ENCODE measurements at places on chromosomes 6 and 20.

- no peak for DNase-seq
Observed at GRCh38 chr20:60024801-60025200, 66.6 kb downstream of the CDH26 start.

DNA sequence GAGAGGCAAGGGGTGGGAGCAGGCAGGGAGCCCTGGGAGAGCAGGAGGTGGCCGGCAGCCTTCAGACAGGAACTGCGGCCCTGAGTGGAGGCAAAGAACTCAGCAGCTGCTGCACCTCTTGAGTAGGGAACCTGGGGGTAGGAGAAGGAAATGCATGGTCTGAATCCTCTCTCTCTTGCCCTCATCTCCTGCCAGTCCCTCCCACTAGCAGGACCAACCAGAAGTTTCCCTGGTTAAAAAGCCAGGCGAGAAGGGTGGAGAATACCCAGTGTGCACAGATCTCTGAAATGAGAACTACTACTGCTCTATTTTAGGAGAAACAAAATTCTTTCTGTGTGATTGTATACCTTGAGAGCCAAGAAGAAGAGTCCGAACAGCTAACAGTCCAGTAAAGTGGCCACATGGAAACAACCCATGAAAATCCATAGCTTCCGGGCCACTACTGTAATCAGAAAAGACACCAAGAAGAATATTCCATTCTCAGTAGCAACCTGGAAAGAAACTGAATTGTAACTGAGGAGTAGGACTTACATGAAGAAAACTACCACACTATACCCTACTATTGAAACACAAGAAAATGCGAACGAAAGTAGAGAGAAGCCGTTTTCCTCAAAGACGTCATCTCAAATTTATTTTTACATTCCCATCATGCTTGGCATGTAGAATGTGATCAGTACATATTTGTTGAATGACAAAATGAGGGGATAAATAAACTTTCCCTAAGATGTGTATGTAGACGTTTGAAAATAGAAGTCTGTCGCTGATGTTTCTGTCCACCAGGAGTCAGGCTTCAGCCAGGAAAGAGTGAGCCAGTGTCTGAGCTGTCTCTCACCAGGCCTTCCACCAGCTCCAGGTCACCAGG, 25.6 kb downstream of the WRNIP1 start:
- DNase-seq, result peak; percentile 46

DNA sequence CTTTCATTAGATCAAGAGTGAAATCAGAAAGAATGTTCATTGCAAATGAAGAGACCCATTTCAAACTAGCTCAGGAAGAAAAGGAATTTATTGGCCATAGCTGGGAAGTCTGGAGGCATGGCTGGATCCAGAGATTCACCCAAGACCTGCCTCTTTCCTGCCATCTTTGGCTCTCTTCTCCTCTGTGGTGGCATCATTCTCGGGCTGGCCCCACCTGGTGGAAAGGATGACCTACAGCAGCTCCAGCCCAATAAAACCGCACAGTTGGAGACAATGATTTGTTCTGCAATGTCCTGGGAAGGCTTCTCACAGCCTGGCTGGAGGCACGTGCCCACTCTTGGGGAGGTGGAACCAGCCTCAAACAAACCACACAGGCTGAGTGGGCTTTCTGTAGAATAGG, 18.1 kb upstream of the FERMT1 start:
- DNase-seq, result no peak

GRCh38 chr6:74976026-74976425, 229.8 kb downstream of the COL12A1 start:
- DNase-seq, result no peak

GRCh38 chr20:11676630-11677287, 240.9 kb upstream of the BTBD3 start:
- DNase-seq, result peak; percentile 12

DNA sequence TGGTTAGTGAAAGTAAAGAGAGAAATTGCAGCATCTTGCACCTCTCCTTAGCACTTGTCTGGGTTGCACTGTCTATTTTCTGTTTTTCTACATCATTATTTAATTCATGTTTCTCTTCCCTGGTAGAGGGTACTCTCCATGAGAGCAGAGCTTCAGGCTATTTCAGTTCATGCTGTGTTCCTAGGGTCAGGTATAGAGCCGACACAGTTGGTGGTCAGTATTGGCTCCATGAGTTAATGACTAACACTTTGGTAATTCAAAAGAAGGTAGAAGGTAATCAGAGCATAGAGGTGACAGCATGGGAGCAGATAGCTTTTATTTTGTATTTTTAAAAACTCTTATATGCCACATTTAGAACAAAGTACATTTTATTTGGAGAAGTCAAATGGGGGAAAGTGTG, 42.7 kb downstream of the RIMS1 start:
- DNase-seq, result no peak

All from GM04504 (cell line).